Prostate gland (tissue), 2 donors: ENCODE measurements at places on chromosomes 6 and 20. TPM values are rescaled to one million over a fixed set of nuclear protein-coding genes. Genes with fewer than 3 reads are reported as not detected.

DNA sequence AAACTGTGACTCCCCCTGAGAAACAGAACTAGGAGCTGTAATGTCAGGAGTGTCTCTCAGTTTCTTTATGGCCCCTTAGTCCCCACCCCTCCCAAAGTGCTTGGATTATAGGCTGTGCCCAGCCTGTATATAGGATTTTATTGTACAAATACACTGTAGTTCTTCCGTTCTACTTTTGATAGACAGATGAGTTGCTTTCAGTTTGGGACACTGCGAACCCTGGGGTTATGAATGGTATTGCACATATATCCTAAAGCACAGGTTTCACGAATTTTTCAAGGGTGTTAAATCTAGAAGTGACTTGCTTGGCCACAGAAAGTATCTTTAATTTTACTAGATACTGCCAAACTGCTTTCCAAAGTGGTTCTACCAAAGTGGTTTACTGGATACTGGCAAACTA lies 152.9 kb upstream of the ATXN1 start:
- no peak overlapping the region for H3K4me3 ChIP-seq
- no peaks in the 10 kb centered on the region for H3K27me3 ChIP-seq
- H3K4me1 ChIP-seq, result no peaks in the 10 kb centered on the region
- DNase-seq, result no peak
- no peaks in the 10 kb centered on the region for H3K36me3 ChIP-seq

GRCh38 chr20:38612751-38613515 lies 11.3 kb downstream of the ARHGAP40 start:
- H3K36me3 ChIP-seq, result no peaks in the 10 kb centered on the region
- DNase-seq, result no peak
- no peak overlapping the region for H3K27ac ChIP-seq
- H3K4me1 ChIP-seq, result no peaks in the 10 kb centered on the region

DNA sequence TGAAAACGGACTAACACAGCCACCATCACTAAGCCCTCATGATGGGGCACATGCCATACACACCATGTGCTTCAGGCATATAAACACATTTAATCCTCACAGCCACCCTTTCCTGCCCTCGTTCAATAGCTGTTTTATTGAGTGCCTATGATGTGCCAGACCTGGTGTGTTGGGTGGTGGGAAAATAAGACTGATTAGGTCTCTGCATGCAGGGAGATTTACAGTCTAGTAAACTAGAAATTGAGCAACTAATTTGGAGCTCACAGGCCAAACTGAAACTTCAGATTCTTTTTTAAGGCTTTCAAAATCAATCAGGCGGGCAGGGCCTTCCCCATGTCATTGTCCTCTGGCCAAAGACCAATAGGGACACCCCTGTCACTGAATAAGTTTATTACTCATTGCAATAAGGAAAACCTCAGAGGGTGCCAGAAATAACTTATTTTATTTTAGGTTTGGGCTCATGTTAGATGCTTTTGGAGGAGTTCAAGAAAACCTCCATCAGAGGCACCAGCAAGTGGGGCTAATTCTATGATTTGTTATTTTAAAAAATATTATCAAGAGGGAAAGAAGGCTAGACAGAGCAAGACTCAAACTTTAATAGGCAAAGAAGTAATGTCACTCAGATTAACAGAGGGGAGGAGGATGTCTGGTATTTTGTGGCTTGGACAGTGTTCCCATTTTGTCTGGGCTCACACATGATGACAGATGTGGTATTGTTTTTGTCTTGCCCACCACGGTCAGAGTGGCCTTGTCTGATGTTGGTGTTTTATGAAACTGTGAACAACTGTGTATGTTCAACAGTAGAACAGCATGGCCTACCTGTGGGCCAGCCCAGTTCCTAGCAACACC lies 12.0 kb downstream of the ZFP64 start:
- no peaks in the 10 kb centered on the region for H3K36me3 ChIP-seq
- H3K27ac ChIP-seq, result no peak overlapping the region
- no peaks in the 10 kb centered on the region for H3K27me3 ChIP-seq
- no peak for DNase-seq
- no peak overlapping the region for H3K4me3 ChIP-seq

NOL4L gene
- total RNA-seq, result 59.7 TPM

ENPP1 gene
- 17.8 TPM for total RNA-seq

GRCh38 chr6:117232196-117232595 lies 33.2 kb upstream of the VGLL2 start:
- DNase-seq, result no peak
- H3K27me3 ChIP-seq, result no peaks in the 10 kb centered on the region
- no peaks in the 10 kb centered on the region for H3K4me1 ChIP-seq
- H3K36me3 ChIP-seq, result no peaks in the 10 kb centered on the region

GRCh38 chr20:8602389-8603116 lies 466.3 kb upstream of the PLCB4 start:
- peak overlapping the region; percentile 51 for H3K27ac ChIP-seq
- H3K27me3 ChIP-seq, result no peaks in the 10 kb centered on the region
- no peaks in the 10 kb centered on the region for H3K4me1 ChIP-seq
- no peak for DNase-seq
- H3K36me3 ChIP-seq, result no peaks in the 10 kb centered on the region
- no peak overlapping the region for H3K4me3 ChIP-seq

TRIM10 gene
- total RNA-seq, result not detected

GRCh38 chr6:25953733-25954132 lies 8.9 kb upstream of the TRIM38 start:
- no peaks in the 10 kb centered on the region for H3K4me1 ChIP-seq
- no peaks in the 10 kb centered on the region for H3K27me3 ChIP-seq
- no peaks in the 10 kb centered on the region for H3K36me3 ChIP-seq
- no peak for DNase-seq
- H3K27ac ChIP-seq, result no peak overlapping the region
